ENCODE measurements at places on chromosomes 5 and 9. TPM values are rescaled to one million over a fixed set of nuclear protein-coding genes. Genes with fewer than 3 reads are reported as not detected.

- DNase-seq, result no peak
- H3K4me1 ChIP-seq, result no peaks in the 10 kb centered on the region
- no peak within 1 kb of the TSS for H3K27ac ChIP-seq
- no peak within 1 kb of the TSS for H3K4me3 ChIP-seq
These were observed at the start of gene GPR21 for GRCh38 chr9:123033352-123033751. Gene GPR21, plus strand, starts transcription at chr9:123033667. Its CDS starts 900 bp downstream, at chr9:123034567.

GRCh38 chr9:131233995-131234394 is 42.3 kb downstream of the FAM78A start:
- H3K27me3 ChIP-seq, result no peaks in the 10 kb centered on the region
- no peak overlapping the region for H3K27ac ChIP-seq
- 0 out of 2 replicates have a peak, but pooled peaks cover 8% of the 10 kb centered on the region for H3K36me3 ChIP-seq
- no peaks in the 10 kb centered on the region for H3K4me1 ChIP-seq
- no peak for DNase-seq

DNA sequence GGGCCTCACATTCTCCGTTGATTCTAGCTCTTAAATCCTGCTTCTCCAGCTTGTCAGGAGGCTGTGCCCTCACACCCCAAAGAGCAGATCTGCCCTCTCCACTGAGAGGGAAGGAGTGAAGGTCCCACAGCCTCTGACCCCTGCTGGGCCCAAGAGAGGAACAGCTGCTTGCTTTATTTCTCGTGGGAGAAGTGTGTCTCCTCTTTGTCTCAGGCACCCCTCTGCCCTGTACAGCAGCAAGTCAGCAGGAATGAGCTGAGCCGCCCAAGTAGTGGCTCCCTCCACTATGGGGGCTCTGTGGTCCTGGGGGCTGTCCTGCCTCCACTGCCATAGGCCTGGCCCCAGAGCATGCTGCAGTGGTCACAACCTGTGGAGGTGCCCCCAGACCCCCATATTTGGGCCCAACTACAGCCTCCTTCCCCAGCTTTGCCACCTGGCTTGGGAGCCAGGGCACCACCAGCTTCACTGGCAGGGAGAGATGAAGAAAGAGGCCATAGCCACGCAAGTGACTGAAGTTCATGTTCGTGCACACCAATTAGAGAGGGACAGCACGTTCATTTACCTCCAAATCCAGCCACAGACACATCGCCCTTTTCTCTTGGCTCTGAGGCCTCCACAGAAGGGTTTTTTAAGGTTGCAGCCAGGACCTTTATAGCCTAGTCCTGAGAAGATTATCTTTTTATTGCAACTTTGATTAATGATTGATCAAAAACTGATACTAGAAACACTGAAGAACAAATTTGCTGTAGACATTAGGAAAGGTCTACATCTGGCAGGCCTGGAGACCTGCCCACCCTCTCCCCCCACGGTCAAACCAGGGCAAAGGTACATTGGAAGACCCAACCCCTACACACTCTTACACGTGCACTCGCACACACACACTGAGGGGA is 27.5 kb downstream of the IRF1 start:
- H3K36me3 ChIP-seq, result no peaks in the 10 kb centered on the region
- no peak for DNase-seq
- H3K4me3 ChIP-seq, result no peak overlapping the region
- H3K4me1 ChIP-seq, result peaks cover 43% of the 10 kb centered on the region

DNA sequence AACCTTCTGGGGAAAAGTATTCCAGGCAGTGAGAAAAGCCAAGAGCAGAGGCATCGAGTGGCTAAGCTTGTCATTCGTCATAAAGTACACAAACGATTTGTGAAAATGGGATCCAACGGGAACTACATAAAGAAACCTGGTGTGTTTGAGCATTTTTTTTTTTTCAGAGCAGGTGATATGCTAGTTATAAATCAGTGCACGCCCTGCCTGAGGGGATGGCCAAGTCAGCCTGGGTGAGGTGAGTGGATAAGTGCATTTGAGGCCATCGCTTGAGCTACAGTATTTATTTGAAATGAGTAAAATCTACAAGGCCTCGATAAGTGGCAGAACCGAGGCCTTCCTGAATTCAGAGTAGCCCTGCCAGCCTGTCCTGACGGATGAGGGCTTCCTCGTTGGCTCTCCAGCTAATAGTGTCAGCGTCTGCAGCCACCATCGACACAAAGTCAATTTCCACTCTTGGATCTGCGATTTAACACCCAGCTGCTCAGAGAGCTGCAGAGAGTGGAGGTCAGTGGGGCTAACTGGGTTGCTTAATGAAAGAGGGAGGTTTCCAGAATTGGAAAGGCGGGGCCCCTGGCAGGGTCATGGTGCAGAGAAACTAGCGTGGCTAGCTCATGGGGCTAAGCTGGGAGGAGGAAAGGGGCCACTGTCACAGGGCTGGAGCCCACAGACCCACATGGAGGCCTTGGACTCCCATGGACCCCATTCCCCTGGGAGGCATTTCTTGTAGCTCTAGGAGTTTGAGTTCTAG is 27.3 kb downstream of the PPARGC1B start:
- no peak for DNase-seq
- peaks cover 34% of the 10 kb centered on the region for H3K4me1 ChIP-seq
- no peaks in the 10 kb centered on the region for H3K27me3 ChIP-seq
- H3K27ac ChIP-seq, result no peak overlapping the region
- no peaks in the 10 kb centered on the region for H3K36me3 ChIP-seq

- H3K4me3 ChIP-seq, result no peak overlapping the region
- H3K27ac ChIP-seq, result no peak overlapping the region
- no peak for DNase-seq
- no peaks in the 10 kb centered on the region for H3K27me3 ChIP-seq
- H3K36me3 ChIP-seq, result peaks cover 23% of the 10 kb centered on the region
These were observed 35.2 kb downstream of the ANP32B start for GRCh38 chr9:98018347-98018746.

TMEM215 gene
- total RNA-seq, result not detected

PCDHA7 gene
- total RNA-seq, result not detected

All from PC-9 (cell line).